ENCODE measurements at places on chromosomes 11 and 22.

DNA sequence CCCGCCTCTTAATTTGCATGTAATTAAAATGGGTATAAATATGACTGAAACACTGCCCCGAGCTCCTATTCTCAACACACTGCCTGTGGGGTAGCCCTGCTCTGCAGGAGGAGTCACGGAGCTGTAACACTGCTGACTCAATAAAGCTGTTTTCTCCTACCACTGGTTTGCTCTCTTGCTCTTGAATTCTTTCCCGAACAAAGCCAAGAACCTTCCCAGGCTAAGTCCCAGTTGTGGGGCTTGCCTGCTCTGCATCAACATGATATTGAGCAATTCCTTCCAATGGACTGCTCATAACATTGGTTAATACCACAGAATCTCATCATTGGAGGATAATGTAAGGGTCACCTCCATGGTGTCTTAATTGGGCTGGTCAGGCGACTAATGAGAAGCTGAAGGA, 114.4 kb downstream of the FBXO7 start:
- DNase-seq: peak; percentile 82

- DNase-seq: no peak
Observed at GRCh38 chr11:14587258-14587657, 56.3 kb upstream of the PDE3B start.

DNA sequence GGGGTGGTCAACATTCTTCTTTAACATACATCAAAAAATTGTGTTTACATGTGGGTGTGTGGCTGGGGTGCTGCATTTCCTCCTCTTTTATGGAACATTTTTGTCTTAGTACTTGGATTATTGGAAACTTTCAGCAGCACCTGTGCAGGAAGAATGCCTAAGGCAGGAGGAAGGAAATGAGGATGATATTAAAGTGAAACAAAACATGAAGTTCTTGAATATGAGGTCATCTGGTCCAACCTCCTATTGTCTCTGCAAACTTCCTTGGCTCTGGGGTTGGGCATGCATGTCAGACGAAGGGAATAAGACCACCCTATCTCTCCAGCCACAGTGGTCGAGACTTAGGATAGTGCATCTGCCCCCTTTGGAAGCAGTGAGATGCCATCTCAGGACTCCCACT, 20.6 kb upstream of the OR9Q1 start:
- DNase-seq: no peak

DNA sequence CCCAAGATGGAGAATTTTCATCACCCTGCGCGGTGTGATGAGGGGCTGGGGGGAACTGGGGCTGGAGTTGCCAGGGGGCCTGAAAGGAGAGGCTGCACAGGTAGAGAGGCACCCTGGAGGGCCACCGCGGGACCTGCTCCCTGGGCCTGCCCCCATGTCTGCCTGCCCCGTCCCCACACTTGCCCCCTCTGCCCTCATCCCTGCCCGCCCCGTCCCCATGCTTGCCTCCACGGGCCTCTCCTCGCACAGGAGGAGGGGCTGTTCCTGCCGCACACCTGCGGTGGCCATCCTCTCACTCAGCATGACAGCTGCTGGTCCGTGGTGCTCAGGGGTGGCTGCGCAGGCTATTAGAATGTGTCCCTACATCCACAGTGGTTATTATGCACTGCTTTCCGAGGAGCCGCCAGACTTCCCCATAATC, 43.5 kb downstream of the LINC01488 start:
- no peak for DNase-seq

GRCh38 chr11:47067401-47067800, 109.3 kb downstream of the ARFGAP2 start:
- DNase-seq: no peak

DNA sequence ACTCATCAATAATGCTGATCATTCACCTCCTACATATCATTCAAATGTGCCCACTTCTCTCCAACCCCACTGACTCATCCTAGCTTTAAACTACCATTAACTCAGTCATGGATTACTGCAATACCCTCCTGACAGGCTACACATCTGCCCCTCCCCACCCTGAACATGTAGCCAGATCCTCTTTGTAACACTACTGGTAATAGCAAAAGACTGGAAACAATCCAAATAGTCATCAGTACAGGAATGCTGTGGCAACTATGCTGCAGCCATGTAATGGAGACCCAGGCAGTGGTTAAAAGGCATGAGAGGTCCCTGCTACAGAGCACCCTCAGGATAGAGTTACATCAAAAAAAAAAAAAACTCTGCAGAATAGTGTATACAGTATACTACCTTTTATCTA, 16.6 kb downstream of the SLC43A3 start:
- peak; percentile 92 for DNase-seq

- DNase-seq: peak; percentile 30
Observed at GRCh38 chr11:119721129-119722120, 7.6 kb downstream of the NECTIN1 start.

DNA sequence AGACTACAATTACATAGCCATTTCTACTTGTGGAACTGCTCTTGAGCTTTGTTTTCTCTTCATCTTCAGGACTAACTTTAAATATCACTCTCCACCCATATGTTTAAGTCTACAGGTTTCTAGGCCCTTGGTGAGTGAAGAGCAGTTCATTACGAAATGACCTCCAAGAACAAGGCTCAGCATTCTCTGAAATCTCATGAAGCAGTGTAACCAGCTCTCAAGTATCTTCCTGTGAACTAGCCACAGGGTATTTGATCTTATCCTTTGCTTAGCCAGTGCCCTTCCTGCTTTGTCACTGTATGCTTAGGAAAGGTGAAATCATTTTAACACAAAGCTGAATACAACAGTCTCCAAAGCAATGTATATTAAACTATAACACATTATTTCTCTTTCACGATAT, 20.4 kb upstream of the LYVE1 start:
- DNase-seq: no peak

GRCh38 chr22:38709306-38709705, 3.6 kb downstream of the GTPBP1 start:
- no peak for DNase-seq

DNA sequence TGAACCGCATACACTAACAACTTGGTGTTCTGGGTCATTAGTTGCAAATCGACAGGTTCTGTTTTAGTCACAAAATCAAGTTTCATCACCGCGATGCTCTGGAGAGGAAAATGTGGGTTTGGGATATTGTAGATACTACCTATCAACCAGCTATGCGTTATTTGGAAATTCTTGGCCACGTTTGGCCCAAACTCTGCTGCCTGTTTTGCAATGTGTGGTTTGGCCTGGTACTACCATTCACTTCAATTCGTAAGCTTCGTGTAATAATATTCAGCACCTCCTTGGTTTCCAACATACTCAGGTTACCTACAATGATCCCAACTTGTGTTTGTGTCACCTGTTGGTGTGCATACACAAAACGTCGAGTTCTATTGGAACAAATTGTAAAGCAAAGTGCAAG, 16.2 kb upstream of the ACER3 start:
- no peak for DNase-seq

- no peak for DNase-seq
Observed at GRCh38 chr11:17397311-17398002, 9.0 kb upstream of the KCNJ11 start.

All from fibroblast of mammary gland (primary cell).